CD4-positive, alpha-beta T cell treated with Interleukin-12 subunit alpha and Interleukin-12 subunit beta, for 1 hour (primary cell): ENCODE measurements at places on chromosomes 12 and 14.
A peak's percentile ranks its signal among the peaks of the same experiment; 100 is the strongest.

GRCh38 chr12:101891462-101891971 is 14.1 kb downstream of the DRAM1 start:
- no peak for DNase-seq

GRCh38 chr12:4120316-4120917 is 153.1 kb upstream of the CCND2 start:
- no peak for DNase-seq

- no peak for DNase-seq
Measured at GRCh38 chr12:69099201-69099837, 140.1 kb upstream of the CPSF6 start.

- DNase-seq: no peak
Measured at GRCh38 chr12:24697295-24697694, 251.6 kb downstream of the BCAT1 start.

DNA sequence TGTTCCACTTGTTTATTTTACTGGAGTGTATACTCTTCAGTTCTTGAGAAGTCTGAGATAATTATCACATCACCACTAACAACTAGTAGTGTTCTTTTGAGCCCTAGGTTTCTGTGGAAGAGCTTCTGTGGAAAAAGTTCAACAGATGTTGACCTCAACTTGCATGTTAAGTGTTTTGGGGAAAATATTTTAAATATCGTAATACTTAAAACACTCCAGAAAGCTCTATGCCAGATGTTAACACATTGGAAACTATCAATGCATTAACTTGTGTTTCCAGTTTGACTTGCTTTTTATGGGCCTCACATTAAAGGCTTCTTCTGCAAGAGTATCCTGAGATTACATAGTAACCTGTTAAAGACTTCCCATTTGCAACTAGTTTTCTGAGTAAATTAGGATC is 173.1 kb downstream of the DUSP6 start:
- DNase-seq: no peak

DNA sequence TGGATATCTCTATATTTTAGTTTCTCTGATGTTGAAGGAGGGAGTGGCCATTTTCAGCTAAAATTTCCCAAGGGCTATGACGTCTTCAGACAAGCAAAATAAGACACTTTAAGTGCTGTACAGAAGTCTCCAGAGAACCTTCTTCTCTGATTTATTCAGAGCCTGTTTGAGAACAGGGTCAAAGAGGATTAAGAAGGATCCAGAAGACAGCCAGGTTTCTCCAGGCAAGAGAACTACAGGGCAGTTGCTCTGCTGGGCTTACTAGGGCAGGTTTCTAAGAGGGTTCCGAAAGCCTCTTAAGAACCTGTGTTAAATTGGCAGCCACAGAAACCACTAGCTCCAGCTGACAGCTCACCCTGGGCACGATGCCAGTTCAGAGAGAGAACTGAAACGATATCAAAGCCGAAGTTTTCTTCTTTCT is 1.2 kb downstream of the MGP start:
- DNase-seq: peak; percentile 82
